ENCODE measurements at places on chromosomes 13 and 19. TPM values are rescaled to one million over a fixed set of nuclear protein-coding genes. Genes with fewer than 3 reads are reported as not detected.

DNA sequence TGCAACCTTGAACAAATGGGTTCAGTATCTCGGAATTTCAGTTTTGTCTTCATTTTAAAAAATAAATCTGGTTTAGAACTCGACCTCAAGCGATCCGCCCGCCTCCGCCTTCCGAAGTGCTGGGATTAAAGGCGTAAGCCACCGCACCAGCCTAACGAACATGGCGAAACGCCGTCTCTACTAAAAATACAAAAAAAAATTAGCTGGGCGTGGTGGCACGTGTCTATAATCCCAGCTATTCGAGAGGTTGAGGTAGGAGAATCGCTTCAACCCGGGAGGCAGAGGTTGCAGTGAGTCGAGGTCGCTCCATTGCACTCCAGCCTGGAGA lies 571 bp downstream of the ZNF302 start:
- H3K4me3 ChIP-seq = peak overlapping the region; percentile 83
- DNase-seq = no peak
- H3K36me3 ChIP-seq = peaks cover 17% of the 10 kb centered on the region
- peak overlapping the region; percentile 98 for H3K27ac ChIP-seq

- H3K4me3 ChIP-seq = no peak overlapping the region
- H3K27ac ChIP-seq = no peak overlapping the region
- H3K4me1 ChIP-seq = no peaks in the 10 kb centered on the region
- DNase-seq = no peak
Observed at GRCh38 chr19:40381321-40381720, 8.7 kb downstream of the HIPK4 start.

DNA sequence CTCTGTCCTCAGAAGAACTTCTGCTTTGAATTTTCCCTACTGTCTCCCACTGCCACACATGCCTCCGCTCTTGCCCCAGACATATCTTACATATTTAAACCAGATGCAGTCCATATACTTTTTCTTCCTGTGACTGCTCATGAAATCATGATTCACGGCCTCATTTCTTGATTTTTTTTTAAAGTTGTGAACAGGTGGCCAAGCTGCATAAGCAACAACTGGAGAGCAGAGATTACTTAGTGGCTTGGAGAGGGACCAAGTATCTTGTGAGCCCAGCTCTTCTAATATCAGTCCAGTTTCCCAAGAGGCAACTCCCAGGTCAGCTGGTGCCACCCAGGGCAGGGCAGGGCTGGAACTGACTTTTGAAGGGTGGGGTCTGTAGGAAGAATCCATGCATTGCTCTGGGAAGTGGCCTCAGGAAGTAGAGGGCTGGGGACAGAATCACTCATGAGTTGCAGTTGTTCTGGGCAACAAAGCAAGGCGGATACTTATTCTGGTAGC lies 152.4 kb downstream of the LMO7 start:
- peak overlapping the region; percentile 20 for H3K27ac ChIP-seq
- H3K27me3 ChIP-seq = no peaks in the 10 kb centered on the region
- peaks cover 33% of the 10 kb centered on the region for H3K4me1 ChIP-seq
- H3K36me3 ChIP-seq = no peaks in the 10 kb centered on the region
- DNase-seq = no peak
- no peak overlapping the region for H3K4me3 ChIP-seq

- no peaks in the 10 kb centered on the region for H3K27me3 ChIP-seq
- no peaks in the 10 kb centered on the region for H3K36me3 ChIP-seq
- H3K4me1 ChIP-seq = no peaks in the 10 kb centered on the region
- H3K27ac ChIP-seq = no peak overlapping the region
Observed at GRCh38 chr13:112212533-112212932, 145.6 kb downstream of the SOX1 start.

- H3K27me3 ChIP-seq = no peaks in the 10 kb centered on the region
- DNase-seq = no peak
- H3K4me1 ChIP-seq = no peaks in the 10 kb centered on the region
- no peak overlapping the region for H3K4me3 ChIP-seq
- no peak overlapping the region for H3K27ac ChIP-seq
- no peaks in the 10 kb centered on the region for H3K36me3 ChIP-seq
Observed at GRCh38 chr19:13894552-13894951, 11.4 kb downstream of the BRME1 start.

- no peak for DNase-seq
- H3K27ac ChIP-seq = no peak overlapping the region
- H3K4me1 ChIP-seq = no peaks in the 10 kb centered on the region
- H3K27me3 ChIP-seq = no peaks in the 10 kb centered on the region
- peaks cover 100% of the 10 kb centered on the region for H3K36me3 ChIP-seq
Observed at GRCh38 chr19:13959962-13960862, 7.9 kb downstream of the DCAF15 start.

DNA sequence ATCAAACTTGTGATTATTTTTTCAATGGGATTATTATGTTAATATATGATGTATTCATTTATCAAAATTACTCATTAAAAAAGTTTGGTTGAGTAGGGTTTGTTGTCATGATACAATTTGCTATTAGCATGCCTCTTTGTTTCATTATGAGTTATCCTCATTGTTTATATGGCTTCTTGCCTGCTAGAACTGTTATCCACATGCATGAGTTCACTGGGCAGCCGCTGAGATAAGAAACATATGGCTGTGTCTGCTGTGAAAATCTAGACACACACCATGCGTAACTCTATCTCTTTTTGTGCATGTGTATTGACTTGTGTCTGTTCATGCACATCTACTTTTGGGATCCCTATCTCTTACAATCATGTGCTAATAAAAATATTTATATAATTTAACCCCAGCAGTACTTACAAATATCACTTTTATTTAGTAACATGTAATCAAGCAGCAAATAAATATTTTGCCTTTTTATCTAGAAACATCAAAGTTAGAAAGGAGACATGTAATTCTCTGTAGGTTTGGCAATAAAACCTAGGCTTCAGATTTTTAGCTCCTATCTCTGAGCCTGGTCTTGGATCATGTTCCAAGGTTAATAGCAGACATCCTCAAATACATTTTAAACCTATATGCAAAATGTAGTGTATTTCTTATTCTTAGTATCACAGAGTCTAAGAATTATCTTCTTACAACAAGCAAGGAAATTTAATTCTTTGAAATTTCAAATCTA lies 11.2 kb upstream of the KLF12 start:
- H3K27me3 ChIP-seq = no peaks in the 10 kb centered on the region
- H3K4me1 ChIP-seq = no peaks in the 10 kb centered on the region
- H3K4me3 ChIP-seq = no peak overlapping the region
- no peak overlapping the region for H3K27ac ChIP-seq

GRCh38 chr13:42373048-42373812 lies 101.3 kb downstream of the AKAP11 start:
- no peaks in the 10 kb centered on the region for H3K27me3 ChIP-seq
- H3K4me1 ChIP-seq = no peaks in the 10 kb centered on the region
- H3K27ac ChIP-seq = no peak overlapping the region
- no peak overlapping the region for H3K4me3 ChIP-seq
- no peaks in the 10 kb centered on the region for H3K36me3 ChIP-seq

GRCh38 chr13:52961256-52961910 lies 67.2 kb upstream of the OLFM4 start:
- no peak overlapping the region for H3K27ac ChIP-seq
- no peaks in the 10 kb centered on the region for H3K27me3 ChIP-seq
- H3K4me3 ChIP-seq = no peak overlapping the region
- no peak for DNase-seq
- no peaks in the 10 kb centered on the region for H3K4me1 ChIP-seq

DNA sequence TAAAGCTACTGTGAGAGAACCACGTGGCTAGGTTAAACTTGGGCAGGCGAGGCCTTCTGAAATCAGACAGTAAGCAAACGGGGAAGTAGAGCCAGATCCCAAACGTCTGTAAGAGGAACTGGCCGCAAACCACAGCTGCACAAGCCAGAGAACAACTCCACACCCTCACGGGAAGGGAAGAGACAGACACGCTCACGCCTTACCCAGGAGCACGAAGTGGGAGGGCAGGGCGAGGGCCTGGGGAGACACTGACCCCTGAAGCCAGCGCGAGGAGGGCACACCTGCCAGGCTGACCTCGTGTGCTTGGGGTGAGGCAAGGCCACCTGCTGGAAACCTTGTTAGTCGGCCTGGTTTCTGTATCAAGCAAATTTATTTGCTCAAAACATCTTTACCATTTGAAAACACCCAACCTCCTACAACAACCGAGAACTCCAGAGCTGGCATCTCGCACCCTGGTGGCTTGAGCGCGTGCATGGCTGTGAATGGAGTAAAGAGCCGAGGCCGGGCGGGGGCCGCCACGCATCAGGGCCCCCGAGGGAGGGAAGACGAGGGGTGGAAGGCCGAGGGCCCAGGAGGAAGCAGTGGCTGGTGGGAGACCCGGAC lies 7.3 kb downstream of the POLR2E start:
- peaks cover 17% of the 10 kb centered on the region for H3K36me3 ChIP-seq
- H3K4me3 ChIP-seq = no peak overlapping the region

GRCh38 chr13:96646515-96647211 lies 347.6 kb downstream of the OXGR1 start:
- no peaks in the 10 kb centered on the region for H3K27me3 ChIP-seq

DNA sequence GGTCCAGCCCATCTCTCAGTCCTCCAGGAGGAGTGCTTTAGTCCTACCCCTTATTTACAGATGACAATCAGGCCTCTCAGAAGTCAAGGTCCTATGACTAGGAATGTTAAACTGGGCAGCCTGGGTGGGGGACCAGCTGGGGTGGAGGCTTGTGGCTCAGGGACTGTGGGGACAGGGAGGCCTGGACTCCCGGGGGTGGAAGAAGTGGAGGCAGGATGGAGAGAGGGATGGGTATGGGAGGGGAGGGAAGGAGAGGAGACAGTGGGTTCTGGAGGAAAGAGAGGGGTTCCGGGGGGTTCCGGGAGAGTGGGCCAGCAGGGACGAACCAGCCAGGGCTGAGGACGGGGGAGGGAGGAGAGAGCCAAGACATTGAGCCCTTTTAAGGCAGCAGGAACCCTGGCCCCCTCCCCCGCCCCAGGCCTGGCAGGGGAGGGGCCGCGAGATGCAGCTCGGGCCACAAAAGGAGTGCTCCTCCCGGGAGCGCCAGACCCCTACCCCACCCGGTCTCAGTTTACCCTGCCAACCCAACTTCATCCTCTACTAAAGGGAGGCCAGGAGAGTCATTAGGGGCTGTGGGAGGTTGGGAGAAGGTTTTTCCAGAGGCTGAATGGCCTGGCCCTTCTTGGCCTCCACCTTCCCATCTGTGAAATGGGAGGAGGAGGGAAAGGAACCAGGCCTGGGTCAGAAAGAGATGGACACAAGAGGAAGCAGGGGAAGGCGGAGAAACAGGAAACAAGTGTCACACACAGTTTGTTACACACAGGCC lies 1.7 kb downstream of the DMPK start:
- peak overlapping the region; percentile 82 for H3K27ac ChIP-seq
- no peak for DNase-seq
- no peaks in the 10 kb centered on the region for H3K27me3 ChIP-seq
- H3K36me3 ChIP-seq = peaks cover 18% of the 10 kb centered on the region
- peaks cover 38% of the 10 kb centered on the region for H3K4me1 ChIP-seq

GRCh38 chr13:24613128-24613527 lies 67.1 kb upstream of the ATP12A start:
- no peak overlapping the region for H3K4me3 ChIP-seq
- no peak for DNase-seq
- no peaks in the 10 kb centered on the region for H3K4me1 ChIP-seq
- H3K36me3 ChIP-seq = no peaks in the 10 kb centered on the region
- no peak overlapping the region for H3K27ac ChIP-seq
- H3K27me3 ChIP-seq = no peaks in the 10 kb centered on the region

DNA sequence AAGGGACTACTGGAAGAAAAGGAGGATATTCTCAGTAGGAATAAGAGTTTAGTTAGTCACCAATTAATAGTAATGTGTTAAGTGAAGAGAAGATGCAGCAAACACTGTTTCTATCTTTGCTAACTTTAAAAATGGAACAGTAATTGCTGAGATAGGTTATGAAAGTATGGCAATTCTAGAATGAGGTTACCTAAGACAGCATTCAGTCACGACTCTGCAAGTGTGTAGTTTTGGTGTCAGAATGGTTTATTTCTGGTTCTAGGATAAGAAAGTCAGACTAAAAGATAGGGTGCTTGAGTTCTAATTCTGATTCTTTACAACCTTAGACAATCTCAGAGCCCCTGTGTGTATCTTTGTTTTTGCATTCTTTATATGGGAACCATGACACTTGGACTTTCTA lies 138.1 kb downstream of the POU4F1 start:
- no peak overlapping the region for H3K27ac ChIP-seq
- DNase-seq = no peak
- no peaks in the 10 kb centered on the region for H3K4me1 ChIP-seq
- no peaks in the 10 kb centered on the region for H3K36me3 ChIP-seq
- H3K27me3 ChIP-seq = no peaks in the 10 kb centered on the region

- no peaks in the 10 kb centered on the region for H3K36me3 ChIP-seq
- no peak for DNase-seq
- peaks cover 22% of the 10 kb centered on the region for H3K4me1 ChIP-seq
- no peak overlapping the region for H3K27ac ChIP-seq
- no peak overlapping the region for H3K4me3 ChIP-seq
Observed at GRCh38 chr19:46287585-46287984, 9.3 kb upstream of the HIF3A start.

DNA sequence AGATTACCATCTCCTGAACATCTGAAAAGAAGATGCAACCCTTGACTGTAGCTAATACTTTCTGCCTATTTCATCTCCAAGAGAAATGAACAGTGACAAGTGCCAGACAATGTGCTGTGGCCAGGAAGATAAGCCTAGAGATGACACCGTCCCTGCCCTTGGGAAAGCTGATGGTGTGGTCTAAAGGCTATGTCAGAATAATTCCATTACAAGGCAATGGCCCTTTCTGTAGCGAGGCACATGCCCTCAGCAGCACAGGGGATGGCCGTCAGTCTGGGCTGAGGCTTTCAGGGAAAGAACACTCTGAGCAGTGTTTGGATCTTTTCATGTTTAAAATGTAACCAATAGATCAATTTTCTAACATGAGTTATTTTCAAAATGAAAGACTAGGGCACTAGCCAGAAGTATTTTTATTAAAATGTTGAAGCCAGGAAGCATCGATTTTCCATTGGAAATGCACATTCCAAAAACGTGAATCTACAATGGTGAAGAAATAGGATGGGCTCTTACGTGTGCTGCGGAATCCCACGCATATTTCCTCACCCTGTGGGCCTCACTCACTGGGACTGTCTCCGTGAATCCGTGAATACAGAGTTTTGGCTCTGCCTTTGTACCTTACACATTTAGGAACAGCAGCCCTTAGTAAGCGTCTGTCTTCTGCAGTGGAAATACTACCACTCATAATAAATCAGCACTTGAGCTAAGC lies 22.0 kb downstream of the COL4A1 start:
- H3K27me3 ChIP-seq = no peaks in the 10 kb centered on the region
- H3K27ac ChIP-seq = no peak overlapping the region
- peaks cover 19% of the 10 kb centered on the region for H3K4me1 ChIP-seq
- peaks cover 14% of the 10 kb centered on the region for H3K36me3 ChIP-seq
- no peak for DNase-seq

GRCh38 chr13:107299717-107300116 lies 731.8 kb upstream of the ARGLU1 start:
- DNase-seq = no peak
- H3K4me1 ChIP-seq = no peaks in the 10 kb centered on the region
- H3K4me3 ChIP-seq = no peak overlapping the region
- H3K27me3 ChIP-seq = no peaks in the 10 kb centered on the region

APLP1 gene
- 5.4 TPM for total RNA-seq

ZNF468 gene
- 17.5 TPM for total RNA-seq

B3GNT8 gene
- total RNA-seq = 27.0 TPM

ADAMTSL5 gene
- total RNA-seq = 11.5 TPM

ZNF681 gene
- 1.6 TPM for total RNA-seq

KIRREL2 gene
- total RNA-seq = not detected

LILRA1 gene
- 4.5 TPM for total RNA-seq

RASL11A gene
- 17.6 TPM for total RNA-seq

TMEM145 gene
- total RNA-seq = 0.34 TPM

DNAAF3 gene
- 14.3 TPM for total RNA-seq

ZNF560 gene
- not detected for total RNA-seq

KLK15 gene
- total RNA-seq = not detected

GAS6 gene
- total RNA-seq = 154 TPM
